ENCODE measurements at places on chromosomes 2 and 18.

DNA sequence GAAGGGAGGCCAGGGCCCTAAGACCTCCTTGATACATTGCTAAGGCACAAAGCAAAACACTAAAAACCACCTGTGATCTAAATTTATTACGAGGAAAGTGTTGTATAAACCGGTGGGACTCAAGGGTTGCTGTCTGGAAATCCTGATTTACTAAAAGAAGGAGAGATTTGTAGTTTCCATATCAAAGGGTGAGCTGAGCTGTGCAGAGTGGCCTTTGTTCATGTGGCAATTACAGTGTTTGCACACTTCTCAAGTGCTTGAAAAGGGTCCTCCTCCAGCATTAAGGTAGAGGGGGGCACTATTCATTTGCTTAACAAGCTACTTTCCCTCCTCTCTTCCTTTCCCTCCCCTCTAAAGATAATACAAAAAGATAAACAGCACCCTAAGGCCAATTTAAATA lies 30.5 kb upstream of the ITGA4 start:
- DNase-seq, result no peak

DNA sequence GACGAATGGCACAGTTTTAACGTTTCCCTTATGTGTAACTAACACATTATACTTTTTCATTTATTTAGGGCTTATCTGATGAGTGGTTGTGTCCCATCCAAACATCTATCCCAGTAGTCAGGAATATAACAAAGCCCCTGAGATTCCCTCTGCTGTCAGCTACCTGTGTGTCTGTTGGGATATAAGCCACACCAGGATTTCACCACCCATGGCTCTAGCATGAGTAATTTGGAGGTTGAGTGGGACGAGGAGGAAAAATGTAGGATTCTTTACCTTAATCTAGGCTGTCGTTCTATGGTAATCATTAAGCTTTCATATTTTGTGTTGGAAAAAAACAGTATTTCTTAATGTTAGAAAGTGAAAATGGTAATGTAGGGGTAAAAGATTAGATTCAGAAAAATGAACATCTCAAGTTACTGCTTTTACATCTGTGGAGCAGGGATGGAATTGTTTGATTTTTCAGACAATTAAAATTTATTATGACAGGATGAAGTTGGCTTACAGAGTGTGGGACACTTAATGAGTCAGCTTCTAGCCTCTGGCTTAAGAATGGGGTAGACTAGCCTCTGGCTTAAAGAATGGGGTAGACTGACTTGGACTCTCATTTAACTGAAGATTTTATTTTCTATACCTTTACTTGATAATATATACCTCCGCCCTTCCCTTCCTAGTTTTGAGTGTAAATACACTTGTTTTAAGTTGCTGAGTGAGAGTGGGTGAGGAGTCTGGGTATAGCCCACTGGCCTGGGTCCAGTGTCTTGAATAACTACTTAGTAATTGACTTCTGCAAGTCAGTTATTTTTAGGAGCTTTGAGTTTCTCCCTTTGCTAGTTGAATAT lies 88.5 kb upstream of the RANBP2 start:
- DNase-seq, result no peak

DNA sequence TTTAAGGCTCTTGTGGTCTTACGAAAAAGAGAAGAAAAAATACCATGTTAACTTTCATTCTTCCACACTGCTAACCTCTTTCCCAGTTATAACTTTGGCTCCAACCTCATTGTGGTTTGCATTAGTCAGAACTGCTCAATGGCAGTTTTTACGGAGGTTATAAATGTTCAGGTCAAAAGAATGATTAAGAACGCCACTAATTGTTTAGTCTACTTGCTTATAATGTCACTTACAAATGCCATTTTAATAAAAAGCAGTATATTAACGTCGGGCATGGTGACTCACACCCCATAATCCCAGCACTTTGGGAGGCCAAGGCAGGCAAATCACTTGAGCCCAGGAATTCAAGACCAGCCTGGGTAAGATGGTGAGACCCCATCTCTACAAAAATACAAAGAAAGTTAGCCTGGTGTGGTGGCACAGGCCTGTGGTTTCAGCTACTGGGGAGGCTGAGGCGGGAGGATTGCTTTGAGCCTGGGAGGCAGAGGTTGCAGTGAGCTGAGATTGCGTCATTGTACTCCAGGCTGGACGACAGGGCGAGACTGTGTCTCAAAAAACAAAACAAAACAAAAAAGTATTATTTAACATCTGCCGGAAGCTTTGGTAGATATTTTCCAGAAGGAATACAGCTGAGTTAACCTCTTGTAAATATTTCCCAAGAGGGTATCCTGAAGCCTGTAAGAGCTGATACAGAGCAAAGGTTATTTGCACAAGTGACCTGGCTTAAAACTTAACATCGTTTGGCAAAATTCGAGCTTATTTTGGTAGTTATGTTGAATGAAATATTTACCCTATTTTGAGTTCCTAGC lies 5.1 kb downstream of the AGPS start:
- peak; percentile 82 for DNase-seq

- peak; percentile 58 for DNase-seq
Observed at GRCh38 chr2:54438271-54438670, 17.9 kb upstream of the SPTBN1 start.

DNA sequence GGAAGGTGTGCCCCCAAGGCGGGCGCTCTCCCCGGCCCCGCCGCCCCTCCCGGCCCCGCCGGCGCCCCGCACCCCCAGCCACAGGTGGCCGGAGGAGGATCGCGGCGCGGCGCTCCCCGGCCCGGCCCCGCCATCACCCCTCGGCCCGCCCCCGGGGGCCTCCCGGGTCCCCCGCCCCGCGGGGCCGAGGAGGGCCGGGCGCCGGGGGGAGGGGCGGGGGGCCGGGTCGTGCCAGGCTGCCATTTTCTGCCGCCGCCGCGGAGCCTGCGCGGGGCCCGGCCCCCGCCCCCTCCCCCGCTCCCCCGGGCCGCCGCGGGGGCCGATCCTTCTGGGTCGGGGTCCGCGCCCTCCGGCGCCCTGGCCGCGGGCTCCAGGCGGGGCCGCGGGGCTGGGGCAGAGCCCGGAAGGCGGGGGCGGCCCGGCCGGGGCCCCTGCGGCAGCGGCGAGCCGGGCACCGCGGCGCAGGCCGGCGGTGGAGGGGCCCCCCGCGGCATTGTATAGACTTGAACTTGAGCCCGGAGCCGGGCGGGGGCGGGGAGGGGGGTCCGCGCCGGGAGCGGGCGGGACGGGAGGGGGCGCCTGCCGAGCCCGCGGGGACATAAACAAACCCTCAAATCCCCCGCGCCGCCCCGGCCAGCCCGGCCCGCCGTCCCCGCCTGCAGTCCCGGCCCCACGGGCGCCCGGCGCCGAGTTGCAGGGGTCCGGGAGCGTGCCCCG lies 556 bp downstream of the DNMT3A start:
- no peak for DNase-seq
